SW 1271 (cell line): ENCODE measurements at places on chromosomes 12 and 14.

GRCh38 chr12:12008931-12009611 is 61.7 kb upstream of the BCL2L14 start:
- DNase-seq, result no peak

DNA sequence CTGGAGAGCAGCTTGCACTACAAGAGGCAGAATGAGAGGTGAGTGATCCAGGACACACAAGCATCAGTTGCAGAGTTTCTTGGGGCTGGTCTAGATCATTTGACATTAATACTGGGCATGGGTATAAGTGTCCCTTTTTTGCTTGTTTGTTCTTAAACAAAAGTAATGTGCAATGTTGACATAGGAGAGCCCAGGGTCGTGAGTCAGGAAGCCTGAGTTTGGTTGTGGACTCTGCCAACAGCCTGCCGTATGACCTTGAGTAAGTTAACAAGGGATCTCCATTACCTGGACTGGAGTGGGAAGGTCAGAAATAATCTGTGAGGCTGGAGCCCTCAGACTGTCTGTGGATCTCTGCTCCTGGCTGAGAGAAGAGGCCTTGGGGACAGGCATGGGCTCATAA is 170.3 kb downstream of the KCNA5 start:
- DNase-seq, result no peak

DNA sequence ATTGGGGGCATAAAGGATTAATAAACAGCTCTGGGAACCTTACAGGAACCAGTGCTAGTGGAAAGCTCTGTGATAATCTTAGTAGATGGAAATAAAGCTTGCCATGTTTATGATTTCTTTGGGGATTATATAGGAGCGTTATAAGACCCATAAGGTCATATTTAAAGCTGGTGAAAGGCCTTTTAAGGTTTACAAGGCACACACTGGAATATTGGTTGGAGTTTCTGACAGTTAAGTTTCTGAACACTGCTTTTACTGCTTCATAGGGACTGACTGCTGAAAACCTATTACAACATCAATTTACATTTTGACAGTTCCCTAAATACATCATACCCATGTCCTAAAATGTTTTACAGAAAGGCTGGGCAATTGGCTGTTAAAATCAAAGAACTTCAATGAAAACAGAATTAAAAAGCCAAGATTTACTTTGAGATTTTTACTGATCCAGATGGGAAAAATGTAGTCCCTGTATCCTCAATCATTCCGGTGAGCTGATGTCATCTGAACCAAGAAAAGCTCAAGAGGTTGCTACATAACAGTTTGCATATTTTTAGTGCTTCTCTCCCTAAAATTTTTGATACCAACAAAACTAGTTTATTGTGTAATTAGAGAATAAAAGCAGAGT is 153.7 kb upstream of the IGF1 start:
- no peak for DNase-seq

- DNase-seq, result no peak
Observed at GRCh38 chr12:66915306-66915904, 236.5 kb upstream of the GRIP1 start.

DNA sequence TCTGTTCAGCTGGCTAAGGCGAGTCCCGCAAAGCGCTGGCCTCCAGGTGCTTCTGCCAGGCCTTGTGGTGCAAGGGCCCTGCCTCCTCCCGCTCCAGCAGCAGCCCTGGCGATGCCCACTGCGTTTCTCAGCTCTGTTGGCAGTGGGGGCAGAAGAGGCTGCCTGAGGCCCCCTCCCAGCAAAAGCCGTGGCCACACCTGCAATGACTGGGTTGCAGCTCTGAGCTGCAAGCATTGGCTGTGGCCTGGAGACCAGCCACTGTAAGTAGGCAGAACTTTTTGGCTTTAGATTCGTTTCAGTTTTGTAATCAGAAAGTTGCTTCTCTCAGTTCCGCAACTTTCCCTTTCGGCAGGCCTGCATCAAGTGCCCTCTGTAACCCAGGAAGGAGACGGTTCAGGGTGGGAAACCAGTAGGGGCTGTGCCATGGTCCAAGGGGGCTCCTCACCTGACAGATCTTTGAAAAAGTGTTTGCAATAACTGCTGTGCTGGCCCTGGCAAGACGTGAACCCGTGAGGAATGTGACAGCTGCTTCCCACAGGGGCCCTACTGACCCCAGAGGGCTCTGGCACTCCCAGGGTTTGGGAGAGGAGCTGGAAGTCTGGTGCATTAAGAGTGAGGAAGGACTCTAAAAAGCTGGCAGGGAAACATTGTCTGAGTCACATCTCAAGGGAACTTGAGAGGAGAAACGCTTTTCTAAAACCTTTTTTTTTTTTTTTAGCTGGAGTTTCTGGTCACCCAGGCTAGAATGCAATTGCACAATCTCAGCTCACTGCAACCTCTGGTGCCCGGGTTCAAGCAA is 54.5 kb upstream of the MAX start:
- DNase-seq, result no peak

- DNase-seq, result no peak
Observed at GRCh38 chr14:69615121-69615495, 3.7 kb downstream of the SUSD6 start.

- no peak for DNase-seq
Observed at GRCh38 chr12:103742349-103742932, 98.6 kb downstream of the NT5DC3 start.

DNA sequence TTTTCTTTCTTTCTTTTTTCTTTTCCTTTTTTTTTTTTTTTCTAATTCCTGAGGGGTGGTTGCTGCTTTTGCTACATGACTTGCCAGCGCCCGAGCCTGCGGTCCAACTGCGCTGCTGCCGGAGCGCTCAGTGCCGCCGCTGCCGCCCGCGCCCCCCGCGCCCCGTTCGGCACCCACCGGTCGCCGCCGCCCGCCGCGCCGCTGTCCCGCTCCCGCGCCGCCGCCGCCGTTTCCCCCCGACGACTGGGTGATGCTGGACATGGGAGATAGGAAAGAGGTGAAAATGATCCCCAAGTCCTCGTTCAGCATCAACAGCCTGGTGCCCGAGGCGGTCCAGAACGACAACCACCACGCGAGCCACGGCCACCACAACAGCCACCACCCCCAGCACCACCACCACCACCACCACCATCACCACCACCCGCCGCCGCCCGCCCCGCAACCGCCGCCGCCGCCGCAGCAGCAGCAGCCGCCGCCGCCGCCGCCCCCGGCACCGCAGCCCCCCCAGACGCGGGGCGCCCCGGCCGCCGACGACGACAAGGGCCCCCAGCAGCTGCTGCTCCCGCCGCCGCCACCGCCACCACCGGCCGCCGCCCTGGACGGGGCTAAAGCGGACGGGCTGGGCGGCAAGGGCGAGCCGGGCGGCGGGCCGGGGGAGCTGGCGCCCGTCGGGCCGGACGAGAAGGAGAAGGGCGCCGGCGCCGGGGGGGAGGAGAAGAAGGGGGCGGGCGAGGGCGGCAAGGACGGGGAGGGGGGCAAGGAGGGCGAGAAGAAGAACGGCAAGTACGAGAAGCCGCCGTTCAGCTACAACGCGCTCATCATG is 654 bp downstream of the FOXG1 start:
- no peak for DNase-seq

- DNase-seq, result no peak
Observed at GRCh38 chr12:131390412-131391334, 320.2 kb upstream of the SFSWAP start.
